Renal cortical epithelial cell (primary cell): ENCODE measurements at places on chromosomes 1 and 21.
A peak's percentile ranks its signal among the peaks of the same experiment; 100 is the strongest.

DNA sequence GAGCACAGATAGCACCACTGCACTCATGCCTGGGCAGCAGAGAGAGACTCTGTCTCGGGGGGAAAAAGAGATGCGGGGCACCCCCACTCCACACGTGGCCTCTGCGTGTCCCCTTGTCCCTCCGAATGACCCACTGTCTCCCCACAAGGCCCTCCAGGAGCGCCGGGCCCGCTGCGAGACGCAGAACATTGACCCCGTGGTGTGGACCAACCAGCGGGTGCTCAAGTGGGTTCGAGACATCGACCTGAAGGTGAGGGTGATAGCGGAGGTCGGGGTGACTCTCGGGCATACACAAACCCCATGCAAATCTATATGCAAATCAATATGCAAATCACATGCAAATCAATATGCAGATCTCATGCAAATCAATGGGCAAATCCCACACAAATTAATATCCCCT, 50.3 kb upstream of the TMEM51 start:
- DNase-seq, result no peak

DNA sequence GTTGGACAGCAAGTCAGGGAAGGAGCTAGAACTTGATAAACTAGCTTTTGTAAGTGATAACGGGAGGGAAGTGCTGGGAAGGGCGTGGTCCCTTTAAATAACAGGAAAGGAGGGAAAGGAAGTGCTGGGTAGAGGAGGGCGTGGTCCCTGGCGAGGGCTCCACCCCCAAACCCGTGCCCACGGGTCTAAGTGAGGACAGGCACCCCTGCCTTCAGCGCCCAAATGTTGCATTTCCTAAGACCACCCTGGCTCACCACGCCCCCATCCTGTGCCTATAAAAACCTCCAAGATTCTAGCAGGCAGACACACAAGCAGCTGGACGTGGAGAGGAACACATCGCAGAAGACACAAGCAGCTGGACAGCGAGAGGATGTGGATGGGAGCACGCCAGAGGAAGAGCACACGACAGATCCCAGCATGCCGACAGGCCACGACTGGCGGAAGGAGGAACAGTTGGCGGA, 58.5 kb downstream of the PALMD start:
- DNase-seq, result no peak

GRCh38 chr1:226638608-226639007, 90.0 kb downstream of the STUM start:
- no peak for DNase-seq

DNA sequence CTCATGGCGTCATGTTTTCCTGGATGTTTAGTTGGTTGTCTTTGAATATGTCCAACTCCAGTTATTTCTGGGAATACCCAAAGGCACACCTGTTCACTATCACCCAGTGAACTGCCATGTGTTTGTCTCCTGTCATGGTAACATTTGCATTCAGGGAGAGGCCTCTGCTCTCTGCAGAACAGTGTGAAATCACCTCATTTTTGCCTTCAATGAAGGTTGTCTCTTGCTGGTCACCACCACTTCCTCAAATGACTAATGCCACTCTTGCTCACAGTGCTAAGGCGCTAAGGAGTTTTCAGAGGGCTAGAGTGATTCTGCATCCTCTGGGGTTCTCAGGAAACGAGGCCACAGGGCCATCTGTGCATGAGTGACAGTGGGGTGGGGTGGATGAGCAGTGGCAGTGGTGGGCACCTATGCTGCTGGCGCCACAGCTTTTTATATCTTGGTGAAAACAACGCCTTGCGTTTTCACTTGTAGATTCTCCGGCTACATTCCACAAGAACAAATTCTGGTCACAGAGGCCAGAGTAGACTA, 60.0 kb upstream of the ATP5PO start:
- DNase-seq, result peak; percentile 74
